ENCODE measurements at places on chromosomes 1 and 21.

GRCh38 chr1:44698138-44698537, 23.6 kb downstream of the ARMH1 start:
- DNase-seq, result no peak
- peaks cover 9% of the 10 kb centered on the region for H3K4me1 ChIP-seq
- H3K27me3 ChIP-seq, result no peaks in the 10 kb centered on the region
- peaks cover 2% of the 10 kb centered on the region for H3K36me3 ChIP-seq
- H3K27ac ChIP-seq, result no peak overlapping the region

- H3K27me3 ChIP-seq, result no peaks in the 10 kb centered on the region
- no peak for DNase-seq
- H3K4me1 ChIP-seq, result peaks cover 64% of the 10 kb centered on the region
- H3K36me3 ChIP-seq, result no peaks in the 10 kb centered on the region
- H3K4me3 ChIP-seq, result peak overlapping the region; percentile 31
- peak overlapping the region; percentile 93 for H3K27ac ChIP-seq
Observed at GRCh38 chr1:85225624-85226380, 25.0 kb upstream of the SYDE2 start.

- DNase-seq, result no peak
- H3K4me1 ChIP-seq, result peaks cover 21% of the 10 kb centered on the region
- peak overlapping the region; percentile 55 for H3K4me3 ChIP-seq
- H3K27me3 ChIP-seq, result peaks cover 53% of the 10 kb centered on the region
Observed at GRCh38 chr1:200039849-200040474, 12.5 kb downstream of the NR5A2 start.

- H3K4me3 ChIP-seq, result no peak overlapping the region
- no peaks in the 10 kb centered on the region for H3K27me3 ChIP-seq
- H3K36me3 ChIP-seq, result peaks cover 9% of the 10 kb centered on the region
- H3K27ac ChIP-seq, result peak overlapping the region; percentile 100
- DNase-seq, result no peak
Observed at GRCh38 chr1:43205671-43206070, 33.5 kb downstream of the CFAP57 start.

DNA sequence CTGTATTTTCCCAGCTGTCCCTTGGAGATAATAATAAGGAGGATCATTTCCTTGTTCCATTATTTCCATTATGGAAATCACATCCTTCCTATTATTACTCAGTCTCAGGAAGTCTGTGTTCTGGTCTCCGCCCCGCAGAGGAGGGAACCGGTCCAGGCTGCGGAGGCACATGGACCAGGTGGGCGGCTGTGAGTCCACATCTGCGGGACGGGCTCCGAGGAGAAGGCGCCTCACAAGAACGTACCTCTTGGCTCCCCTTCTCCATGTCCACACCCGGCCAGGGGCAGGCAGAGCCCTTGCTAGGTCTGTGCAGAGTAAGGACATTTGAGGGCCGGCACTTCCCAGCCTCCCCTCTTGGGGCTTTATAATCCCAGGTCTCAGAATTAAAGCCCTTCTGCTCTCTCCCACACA, 14.6 kb downstream of the RAB7B start:
- DNase-seq, result no peak
- peaks cover 10% of the 10 kb centered on the region for H3K27me3 ChIP-seq
- H3K27ac ChIP-seq, result no peak overlapping the region
- no peak overlapping the region for H3K4me3 ChIP-seq
- H3K36me3 ChIP-seq, result no peaks in the 10 kb centered on the region
- peaks cover 8% of the 10 kb centered on the region for H3K4me1 ChIP-seq

DNA sequence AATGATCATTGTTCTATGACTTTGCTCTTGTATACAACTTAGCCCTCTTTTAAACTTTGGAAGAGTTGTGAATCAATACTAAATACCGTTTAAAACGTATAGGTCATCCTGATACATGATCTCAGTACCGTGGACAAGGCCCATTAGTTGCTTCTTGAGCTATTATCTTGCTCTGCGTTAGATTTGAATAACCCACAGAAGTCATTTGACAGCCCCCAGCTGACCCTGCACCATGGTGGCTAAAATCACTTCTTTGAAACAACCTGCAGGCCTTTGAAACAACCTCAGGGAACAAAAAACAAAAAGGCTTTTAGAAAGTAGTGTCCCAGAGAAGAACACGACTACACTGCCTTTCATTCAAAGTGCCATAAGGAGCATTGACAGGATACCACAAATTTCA, 473.0 kb upstream of the ADGRL2 start:
- no peak overlapping the region for H3K27ac ChIP-seq
- H3K27me3 ChIP-seq, result no peaks in the 10 kb centered on the region
- DNase-seq, result no peak
- no peak overlapping the region for H3K4me3 ChIP-seq
- H3K36me3 ChIP-seq, result no peaks in the 10 kb centered on the region

DNA sequence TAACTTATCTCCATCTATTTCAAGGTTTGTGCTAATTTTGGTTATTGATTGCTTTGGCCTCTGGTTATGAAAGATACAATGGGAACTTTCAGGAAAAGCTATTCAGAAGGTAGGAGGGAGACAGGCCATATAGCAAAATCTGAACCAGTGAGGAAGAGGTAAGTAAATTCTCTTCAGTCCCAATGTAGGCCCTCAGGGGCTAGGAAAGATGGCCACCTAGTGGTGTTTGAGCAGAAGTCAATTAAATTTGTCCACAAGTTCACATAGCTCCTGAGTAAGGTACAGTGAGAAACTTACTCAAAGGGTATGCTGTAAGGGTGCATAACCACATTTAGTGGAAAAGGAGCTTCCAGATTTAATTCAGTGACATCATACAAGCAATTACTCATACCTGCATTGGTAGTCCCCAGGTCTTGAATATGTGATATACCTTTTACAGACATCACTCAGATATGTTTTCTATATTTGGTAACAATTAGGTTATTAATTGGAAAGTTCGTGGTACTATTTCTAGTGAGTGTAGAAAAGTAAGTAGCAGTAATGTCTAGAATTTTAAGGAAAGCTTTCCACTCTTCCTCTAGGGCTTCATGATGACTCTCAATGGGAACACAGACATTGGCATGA, 21.4 kb upstream of the FMO1 start:
- no peak for DNase-seq
- peaks cover 4% of the 10 kb centered on the region for H3K27me3 ChIP-seq

DNA sequence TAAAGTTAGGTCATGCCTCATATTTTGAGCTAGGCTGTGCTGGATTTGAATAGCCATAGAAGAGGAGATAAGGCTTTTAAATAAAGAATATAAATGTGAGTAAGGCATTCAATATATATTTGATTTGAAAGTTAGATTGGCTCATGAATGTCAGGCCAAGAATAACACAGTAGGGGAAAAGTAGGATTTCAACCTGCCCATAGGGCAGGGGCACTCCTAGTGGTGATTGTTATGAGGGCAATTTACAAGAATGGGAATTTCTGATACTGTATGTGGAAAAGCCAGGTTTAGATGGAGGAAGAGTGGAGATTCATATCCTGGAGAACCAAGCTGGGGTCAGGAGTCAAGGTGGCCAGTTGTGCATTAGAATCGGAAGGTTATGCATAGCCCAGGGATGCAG, 74.9 kb downstream of the DNAH14 start:
- H3K27ac ChIP-seq, result no peak overlapping the region
- H3K36me3 ChIP-seq, result peaks cover 57% of the 10 kb centered on the region
- no peak for DNase-seq
- no peaks in the 10 kb centered on the region for H3K4me1 ChIP-seq
- H3K27me3 ChIP-seq, result no peaks in the 10 kb centered on the region
- no peak overlapping the region for H3K4me3 ChIP-seq

DNA sequence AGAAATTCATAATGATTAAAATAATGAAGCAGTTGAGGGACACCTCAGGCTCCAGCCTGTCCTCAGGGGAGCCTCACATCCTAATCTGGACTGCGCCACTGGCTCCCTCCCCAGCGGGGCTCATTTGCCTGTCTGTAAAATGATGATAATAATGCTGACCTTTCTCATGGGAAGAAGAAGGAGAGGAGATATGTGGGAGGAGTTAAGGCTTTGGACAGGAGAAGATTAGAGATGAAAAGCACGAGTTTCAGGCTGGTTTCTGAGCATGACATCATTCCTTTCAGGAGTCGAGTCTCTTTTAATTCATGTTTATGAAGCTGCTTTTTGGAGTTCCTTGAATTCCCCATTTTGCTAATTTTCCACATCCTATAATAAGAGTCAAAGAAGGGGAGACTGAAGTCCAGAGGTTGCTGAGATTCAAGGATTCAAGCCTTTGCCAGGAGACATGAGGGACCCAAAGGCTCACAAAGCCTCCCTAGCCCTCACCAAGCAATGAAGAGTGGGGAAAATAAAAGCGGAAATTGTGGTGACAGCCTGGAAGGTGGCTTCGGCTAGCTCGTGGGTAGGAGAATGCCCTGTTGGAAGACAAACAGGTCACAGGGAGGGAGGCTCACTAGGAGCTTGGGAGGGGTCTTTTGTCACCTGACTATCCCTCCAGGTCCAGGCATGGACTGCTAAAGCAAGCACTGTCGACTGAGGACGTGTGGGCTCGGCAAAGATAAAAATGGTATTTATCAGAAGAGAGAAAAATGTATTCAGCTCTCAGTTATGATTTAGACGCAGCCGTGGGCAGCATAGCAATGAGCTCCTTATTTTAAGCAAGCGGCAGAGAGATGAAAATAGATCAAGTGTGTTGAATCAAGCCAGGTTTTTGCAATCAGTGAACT, 27.5 kb upstream of the STMN1 start:
- no peaks in the 10 kb centered on the region for H3K27me3 ChIP-seq
- H3K27ac ChIP-seq, result peak overlapping the region; percentile 93
- H3K36me3 ChIP-seq, result no peaks in the 10 kb centered on the region
- no peak for DNase-seq
- H3K4me3 ChIP-seq, result no peak overlapping the region
- peaks cover 23% of the 10 kb centered on the region for H3K4me1 ChIP-seq

GRCh38 chr1:172482044-172482443, 38.2 kb upstream of the PIGC start:
- H3K27me3 ChIP-seq, result no peaks in the 10 kb centered on the region
- no peaks in the 10 kb centered on the region for H3K36me3 ChIP-seq
- peaks cover 82% of the 10 kb centered on the region for H3K4me1 ChIP-seq
- peak overlapping the region; percentile 78 for H3K27ac ChIP-seq

DNA sequence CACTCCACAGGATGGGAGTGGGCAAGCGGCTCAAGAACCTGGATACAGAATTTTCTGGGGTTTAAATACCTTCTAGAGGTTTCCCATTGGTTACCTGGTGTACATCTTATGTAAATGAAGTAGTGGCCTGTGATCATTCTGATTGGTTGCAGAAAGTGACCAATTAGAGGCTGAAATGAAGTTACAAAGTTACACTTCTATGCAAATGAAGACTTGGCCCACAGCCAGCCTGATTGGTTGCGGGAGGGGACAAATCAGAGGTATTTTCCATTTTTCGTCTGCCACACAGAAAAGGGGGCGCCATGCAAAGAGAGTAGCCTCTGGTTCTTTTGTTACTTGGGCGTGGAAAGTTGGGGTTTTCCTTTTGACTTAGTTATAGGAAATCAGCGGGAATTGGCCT, 8.9 kb downstream of the KCNAB2 start:
- no peak for DNase-seq
- no peak overlapping the region for H3K4me3 ChIP-seq
- no peaks in the 10 kb centered on the region for H3K36me3 ChIP-seq
- H3K4me1 ChIP-seq, result peaks cover 3% of the 10 kb centered on the region
- H3K27ac ChIP-seq, result no peak overlapping the region

- peak overlapping the region; percentile 77 for H3K4me3 ChIP-seq
- peaks cover 2% of the 10 kb centered on the region for H3K4me1 ChIP-seq
- peak overlapping the region; percentile 78 for H3K27ac ChIP-seq
Observed at GRCh38 chr1:26500488-26501175, 28.4 kb downstream of the HMGN2 start.

GRCh38 chr1:173554089-173554488, 48.8 kb downstream of the SLC9C2 start:
- no peak overlapping the region for H3K27ac ChIP-seq
- no peak for DNase-seq
- no peaks in the 10 kb centered on the region for H3K27me3 ChIP-seq

GRCh38 chr1:86872086-86872485, 41.8 kb downstream of the SELENOF start:
- no peak for DNase-seq
- H3K27ac ChIP-seq, result no peak overlapping the region
- H3K4me3 ChIP-seq, result no peak overlapping the region
- no peaks in the 10 kb centered on the region for H3K4me1 ChIP-seq
- H3K27me3 ChIP-seq, result no peaks in the 10 kb centered on the region

DNA sequence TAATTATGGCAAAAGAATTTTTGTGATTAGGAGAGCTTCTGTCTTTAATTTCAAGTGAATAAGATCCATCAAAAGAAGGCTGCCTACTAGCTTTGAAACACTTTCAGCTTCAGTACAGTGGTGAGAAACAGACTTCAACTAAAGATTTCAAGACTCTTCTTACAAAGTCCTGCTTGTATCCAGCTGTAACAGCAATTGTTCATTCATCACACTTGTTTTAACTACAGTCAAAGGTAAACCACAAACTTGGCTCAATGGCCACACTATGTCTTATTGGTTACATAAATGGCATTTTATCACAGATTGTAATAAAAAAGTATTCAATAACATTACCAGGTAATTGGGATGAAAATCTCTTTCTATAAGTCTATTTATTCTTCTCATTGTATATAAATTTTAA, 59.2 kb downstream of the WARS2 start:
- H3K27ac ChIP-seq, result no peak overlapping the region
- H3K27me3 ChIP-seq, result no peaks in the 10 kb centered on the region
- no peak for DNase-seq

GRCh38 chr1:116682641-116683221, 15.2 kb upstream of the IGSF3 start:
- no peak overlapping the region for H3K27ac ChIP-seq
- no peak overlapping the region for H3K4me3 ChIP-seq
- H3K4me1 ChIP-seq, result peaks cover 16% of the 10 kb centered on the region
- no peak for DNase-seq
- no peaks in the 10 kb centered on the region for H3K36me3 ChIP-seq

DNA sequence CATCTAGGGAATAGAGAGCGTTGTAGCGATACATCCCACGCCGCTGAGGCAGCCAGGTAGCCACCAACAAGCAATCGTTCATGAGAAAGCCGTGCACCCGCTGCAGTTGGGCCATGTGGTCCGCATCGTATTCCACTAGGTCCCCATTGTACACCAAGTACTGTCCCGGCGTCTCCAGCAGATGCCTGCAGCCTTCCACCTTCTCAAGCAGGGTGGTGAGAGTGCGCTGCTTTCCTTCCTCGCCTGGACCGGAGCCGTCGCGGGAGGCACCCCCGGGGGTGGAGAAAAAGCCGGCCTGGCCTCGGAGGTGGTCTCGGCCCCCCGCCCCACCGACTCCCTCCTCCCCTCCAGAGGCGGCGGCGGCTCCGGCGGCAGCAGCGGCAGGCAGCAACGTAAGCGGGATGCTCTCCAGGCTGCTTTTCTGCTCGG, 595 bp downstream of the EXOC8 start:
- H3K27me3 ChIP-seq, result peaks cover 1% of the 10 kb centered on the region
- peak; percentile 48 for DNase-seq
- peak overlapping the region; percentile 98 for H3K4me3 ChIP-seq
- peaks cover 7% of the 10 kb centered on the region for H3K36me3 ChIP-seq
- H3K4me1 ChIP-seq, result peaks cover 59% of the 10 kb centered on the region
- H3K27ac ChIP-seq, result peak overlapping the region; percentile 99

DNA sequence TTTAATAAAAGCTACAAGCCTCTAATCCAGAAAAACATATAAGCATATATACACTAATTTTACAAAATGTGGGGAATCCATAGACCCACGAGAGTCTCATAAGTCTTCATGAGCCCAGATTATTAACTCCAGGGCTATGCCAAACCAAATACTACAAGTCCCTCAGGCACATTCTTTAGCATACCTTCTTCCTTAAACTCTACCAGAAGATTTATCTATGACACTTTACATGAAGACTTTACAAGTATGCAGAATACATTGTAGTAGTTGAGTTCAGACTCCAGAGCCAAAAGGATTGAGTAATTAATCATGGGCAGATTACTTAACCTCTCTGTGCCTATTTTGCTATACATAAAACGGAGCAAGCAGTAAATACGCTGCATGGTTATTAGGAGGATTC, 793.7 kb upstream of the ADGRL2 start:
- DNase-seq, result no peak
- no peak overlapping the region for H3K4me3 ChIP-seq
- H3K36me3 ChIP-seq, result no peaks in the 10 kb centered on the region

Measured in mesothelial cell of epicardium (in vitro differentiated cells).